ENCODE measurements at places on chromosomes 7 and 10.

DNA sequence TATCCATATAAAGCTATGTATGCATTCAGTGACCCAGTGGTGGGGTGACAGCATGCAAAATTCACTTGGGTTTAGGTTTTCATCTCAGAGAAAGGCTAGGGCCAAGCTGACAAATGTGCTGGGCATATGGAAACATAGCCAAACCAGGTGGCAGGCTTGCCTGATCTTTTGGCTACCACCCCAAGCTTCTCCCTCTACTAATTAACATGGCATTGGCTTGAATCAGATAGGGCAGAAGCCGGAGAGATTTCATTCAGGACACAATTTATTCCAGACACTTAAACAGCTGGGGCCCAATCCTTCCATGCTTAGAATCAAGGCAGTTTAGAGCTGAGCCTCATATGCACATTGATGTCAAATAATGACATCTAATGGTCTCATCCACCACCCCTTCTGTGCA is 95.5 kb upstream of the AGK start:
- DNase-seq = no peak

- DNase-seq = no peak
These were observed 97.5 kb downstream of the RPS24 start for GRCh38 chr10:78130966-78131710.

DNA sequence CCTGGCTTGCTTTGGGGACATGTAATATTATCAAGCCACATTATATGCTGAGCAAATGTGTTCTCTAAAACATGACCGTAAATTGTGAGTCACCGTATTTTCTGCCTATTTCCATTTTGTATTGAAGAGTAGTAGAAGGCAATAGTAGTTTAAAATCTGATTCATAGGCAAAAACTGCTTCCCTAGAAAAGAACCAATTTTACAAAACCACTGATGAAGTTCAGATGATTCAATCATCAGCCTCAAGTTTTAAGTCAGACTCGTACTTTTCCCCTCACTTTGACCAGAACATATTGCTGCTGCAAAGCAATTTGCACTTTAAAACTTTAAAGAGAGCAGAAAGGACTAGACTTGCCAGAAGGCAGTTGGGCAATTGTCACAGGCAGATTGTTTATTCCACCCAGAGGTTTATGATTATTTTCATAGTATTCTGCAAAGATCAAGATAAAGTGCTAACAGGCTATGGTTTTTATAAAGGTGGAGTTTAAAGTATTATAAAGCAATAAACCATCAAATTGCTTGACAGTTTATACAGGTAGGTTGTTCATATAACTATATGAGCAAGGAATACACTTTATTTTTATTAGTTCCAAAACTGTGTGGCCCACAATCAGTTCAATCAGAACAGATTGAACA is 168.2 kb downstream of the ETV1 start:
- no peak for DNase-seq

- DNase-seq = no peak
These were observed 43.2 kb downstream of the PANK1 start for GRCh38 chr10:89601728-89602361.

- no peak for DNase-seq
These were observed 11.9 kb downstream of the ZCCHC24 start for GRCh38 chr10:79433324-79434222.

GRCh38 chr7:41969561-41970105 is 266.7 kb upstream of the INHBA start:
- DNase-seq = no peak

DNA sequence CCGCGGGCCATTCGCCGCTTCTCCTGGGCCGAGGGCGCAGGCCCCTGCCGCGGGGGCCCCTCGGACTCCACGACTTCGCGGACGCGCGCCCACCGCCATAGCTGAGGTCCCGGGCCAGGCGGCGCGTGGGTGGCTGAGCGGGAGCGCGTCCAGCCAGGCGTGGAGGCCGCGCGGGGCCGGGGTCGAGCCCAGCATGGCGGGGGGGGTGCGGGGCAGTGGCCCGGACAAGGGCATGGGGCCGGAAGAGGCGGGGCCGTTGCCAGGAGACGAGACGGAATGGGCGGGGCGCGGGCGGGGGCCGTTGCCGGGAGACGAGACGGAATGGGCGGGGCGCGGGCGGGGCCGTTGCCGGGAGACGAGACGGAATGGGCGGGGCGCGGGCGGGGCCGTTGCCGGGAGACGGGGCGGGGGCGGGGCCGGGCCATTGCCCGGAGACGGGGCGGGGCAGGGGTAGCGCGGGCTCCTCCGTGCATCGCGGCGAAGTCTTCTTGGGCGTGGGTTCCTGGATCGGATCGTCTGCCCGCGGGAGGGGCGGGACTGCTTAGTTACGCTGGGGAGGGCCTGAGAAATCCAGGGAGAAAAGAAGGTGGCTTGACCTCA is 14.8 kb downstream of the ADAM8 start:
- DNase-seq = peak; percentile 70

GRCh38 chr10:76022366-76022765 is 590.9 kb downstream of the LRMDA start:
- DNase-seq = no peak

DNA sequence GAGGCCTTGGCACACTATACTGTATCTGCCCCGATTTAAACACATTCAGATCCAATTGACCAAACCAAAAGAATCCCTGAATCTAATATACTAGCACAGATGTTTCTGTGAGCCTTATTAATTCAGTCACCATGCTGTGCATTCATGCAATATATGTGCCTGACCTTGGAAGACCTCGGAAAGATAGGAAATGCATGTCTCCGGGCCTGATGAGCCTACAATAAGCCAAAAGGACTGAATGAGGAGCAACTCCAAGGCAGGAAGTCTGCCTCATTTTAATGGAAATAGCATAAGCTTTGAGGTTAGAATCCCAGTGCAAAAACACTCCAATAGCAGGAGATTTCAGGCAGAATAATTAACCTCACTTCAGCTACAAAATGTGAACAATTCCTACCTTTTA is 316.7 kb downstream of the LRRTM3 start:
- DNase-seq = no peak

GRCh38 chr10:3056280-3057037 is 10.9 kb upstream of the PFKP start:
- DNase-seq = no peak

- DNase-seq = no peak
These were observed 83.1 kb downstream of the THSD7A start for GRCh38 chr7:11748884-11749283.

GRCh38 chr7:78953726-78954363 is 499.6 kb downstream of the MAGI2 start:
- no peak for DNase-seq

DNA sequence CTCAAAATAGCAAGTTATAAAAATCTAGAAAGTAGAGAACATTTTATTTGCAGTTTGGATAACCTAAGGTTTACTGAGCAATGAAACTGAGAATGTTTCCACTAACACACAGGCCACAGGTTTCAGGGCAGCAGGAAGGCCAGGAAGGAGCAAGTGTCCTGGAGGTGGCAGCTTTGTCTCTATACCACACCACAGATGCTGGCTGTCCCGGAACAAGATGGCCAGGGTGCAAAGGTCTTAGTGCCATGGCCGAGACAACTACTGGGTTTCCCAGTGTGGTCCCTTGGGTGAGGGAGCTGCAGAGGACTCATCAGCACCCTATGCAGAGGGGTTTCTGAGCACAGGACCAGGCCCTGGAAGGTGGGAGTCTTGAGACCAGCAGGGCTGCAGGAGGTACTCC is 92.0 kb downstream of the CTBP2 start:
- DNase-seq = no peak

DNA sequence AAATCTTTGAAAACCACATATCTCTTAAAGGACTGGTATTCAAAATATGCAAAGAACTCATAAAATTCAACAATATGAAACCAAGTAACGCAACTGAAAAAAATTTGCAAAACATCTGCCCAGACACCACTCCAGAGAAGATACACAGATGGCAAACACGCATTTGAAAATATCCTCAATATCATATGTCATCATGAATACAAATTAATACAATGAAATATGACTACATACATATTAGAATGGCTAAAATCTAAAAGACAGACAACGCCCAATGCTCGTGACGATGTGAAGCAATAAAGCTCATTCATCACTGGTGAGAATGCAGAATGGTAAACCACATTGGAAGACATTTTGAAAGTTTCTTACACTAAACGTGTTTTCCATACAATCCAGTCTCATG is 770.1 kb upstream of the CELF2 start:
- DNase-seq = no peak

DNA sequence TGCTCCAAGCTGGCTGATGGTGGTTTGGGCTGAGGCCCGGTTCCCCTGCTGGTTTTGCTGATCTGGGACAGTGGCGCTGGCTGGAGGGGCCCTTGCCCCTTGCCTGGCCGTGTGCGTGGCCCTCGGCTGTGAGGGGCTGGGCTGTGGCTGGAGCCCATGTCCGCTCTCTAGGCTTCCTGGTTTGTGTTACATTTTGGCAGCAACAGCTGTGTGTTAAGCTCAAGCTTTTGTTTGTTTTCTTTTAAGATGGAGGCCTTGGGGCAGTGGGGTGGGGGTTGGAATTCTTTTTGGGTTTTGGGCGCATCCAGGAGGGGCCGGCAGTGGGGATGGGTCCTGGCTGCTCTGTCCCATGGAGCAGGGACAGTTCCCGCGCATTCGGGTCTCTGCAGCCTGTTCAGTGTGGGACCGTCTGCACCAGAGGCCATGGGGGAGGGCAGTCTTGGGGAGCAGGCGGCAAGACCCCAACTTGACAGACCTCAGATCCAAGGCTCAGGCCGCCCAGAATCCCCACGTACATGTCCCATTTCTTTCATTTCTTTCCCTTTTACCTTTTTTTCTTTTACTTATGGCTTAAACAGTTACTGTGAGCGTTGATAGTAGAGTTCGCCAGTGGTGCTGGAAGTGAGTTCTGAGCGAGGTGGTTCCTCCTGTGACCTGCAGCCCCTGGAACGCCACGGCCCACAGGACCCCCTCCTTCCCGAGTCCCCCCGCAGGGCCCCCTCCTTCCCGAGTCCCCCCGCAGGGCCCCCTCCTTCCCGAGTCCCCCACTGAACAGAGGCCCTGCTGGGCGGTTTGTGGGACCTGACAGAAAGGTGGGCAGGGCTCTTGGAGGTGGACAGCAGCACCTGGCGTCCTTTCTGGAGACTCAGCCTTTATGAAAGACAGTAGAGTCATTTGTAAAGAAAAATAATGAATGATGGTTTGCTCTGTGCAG is 75.3 kb downstream of the INPP5A start:
- DNase-seq = no peak
